Prostate gland (tissue), 2 donors: ENCODE measurements at places on chromosomes 4 and X. TPM values are rescaled to one million over a fixed set of nuclear protein-coding genes. Genes with fewer than 3 reads are reported as not detected.

ZMAT1 gene
- 7.3 TPM for total RNA-seq

GRCh38 chr4:144645631-144646522, at the start of gene HHIP:
Gene HHIP (plus strand): TSS chr4:144646156. CDS start chr4:144646676, 520 bp downstream.
- no peak for DNase-seq

DNA sequence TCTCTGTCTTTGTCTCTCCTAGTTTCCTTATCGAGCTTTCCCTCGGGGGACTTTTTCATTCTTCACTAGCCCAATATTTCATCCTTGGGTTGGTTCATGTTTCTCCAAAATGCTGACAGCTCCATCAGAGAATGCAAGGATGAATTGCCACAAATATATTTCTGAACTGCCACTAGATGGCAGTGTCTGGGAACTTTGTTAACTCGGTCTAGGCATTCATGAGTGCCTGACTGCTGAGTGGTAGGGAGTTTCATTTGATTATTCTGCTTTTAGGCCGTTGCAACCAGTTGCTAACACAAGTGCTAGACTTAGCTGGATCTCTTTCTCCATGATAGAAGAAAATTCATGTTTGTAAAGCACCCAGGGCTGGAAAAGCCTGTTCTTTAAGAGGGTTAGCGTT, 73.5 kb upstream of the RAP2C start:
- peak; percentile 6 for DNase-seq

DNA sequence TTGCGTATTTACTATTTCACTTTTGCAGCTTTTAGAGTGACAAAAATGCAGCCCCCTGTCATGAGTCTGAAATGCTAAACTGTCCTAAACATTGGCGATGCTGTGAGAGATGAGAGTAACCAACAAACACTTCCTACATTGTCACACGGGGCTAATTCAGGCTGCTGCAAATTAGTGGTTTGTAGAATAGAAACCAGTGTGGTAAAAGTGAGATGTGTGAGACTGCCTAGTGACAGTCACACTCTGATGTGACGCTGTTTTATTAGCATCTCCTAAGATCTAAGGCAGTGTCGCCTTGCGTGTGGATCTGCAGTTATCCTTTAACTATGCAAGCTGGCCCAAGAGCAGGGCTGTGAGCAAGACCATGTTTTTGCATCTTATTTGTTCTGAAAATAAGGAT, 800.2 kb upstream of the TENM3 start:
- DNase-seq: no peak

DNA sequence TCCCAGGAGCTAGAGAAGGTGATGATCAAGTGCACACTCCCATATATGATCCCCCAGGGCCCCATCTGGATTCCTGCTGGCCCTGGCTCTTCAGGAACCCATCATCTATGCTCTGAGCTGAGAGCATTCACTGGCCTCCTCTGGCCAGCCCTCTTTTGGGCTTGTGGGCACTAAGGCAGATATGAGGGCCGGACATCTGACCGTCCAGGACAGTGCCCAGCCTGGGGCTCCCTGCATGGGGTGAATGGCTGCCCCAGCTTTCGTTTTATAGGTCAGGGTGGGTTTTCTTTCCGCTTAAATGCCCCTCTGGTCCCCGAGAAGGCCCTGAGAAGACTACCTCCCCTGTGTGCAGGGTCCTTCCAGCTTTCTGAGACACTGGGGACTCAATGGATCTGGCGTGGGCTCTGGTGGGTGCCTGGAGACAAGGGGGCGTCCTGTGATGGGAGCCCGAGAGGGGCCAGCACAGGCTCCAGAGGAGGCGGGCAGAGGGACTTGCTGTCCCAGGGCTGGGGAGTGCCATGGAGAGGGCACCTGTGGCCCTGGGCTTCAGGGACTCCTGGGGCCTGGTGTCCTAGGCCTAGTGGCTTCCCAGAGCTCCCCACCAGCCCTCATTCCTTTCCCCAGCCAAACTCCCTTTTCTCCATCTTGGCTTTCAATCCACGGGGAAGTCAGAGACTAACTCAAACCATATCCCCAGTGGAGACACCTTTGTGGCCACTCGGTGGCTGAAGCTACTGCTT, 39.5 kb upstream of the GRPEL1 start:
- DNase-seq: no peak

SOWAHD gene
- 13.9 TPM for total RNA-seq

GRCh38 chr4:120000591-120001296, 65.9 kb downstream of the MAD2L1 start:
- DNase-seq: no peak

GRCh38 chr4:160375772-160376452, 1273.0 kb downstream of the RAPGEF2 start:
- DNase-seq: no peak

GRCh38 chrX:53047228-53047627, 1.4 kb upstream of the GPR173 start:
- DNase-seq: no peak

PNMA6A gene
- total RNA-seq: 5.1 TPM

KLHL2 gene
- total RNA-seq: 22.2 TPM

GRCh38 chr4:173242466-173243250, 74.0 kb downstream of the GALNT7 start:
- no peak for DNase-seq

DNA sequence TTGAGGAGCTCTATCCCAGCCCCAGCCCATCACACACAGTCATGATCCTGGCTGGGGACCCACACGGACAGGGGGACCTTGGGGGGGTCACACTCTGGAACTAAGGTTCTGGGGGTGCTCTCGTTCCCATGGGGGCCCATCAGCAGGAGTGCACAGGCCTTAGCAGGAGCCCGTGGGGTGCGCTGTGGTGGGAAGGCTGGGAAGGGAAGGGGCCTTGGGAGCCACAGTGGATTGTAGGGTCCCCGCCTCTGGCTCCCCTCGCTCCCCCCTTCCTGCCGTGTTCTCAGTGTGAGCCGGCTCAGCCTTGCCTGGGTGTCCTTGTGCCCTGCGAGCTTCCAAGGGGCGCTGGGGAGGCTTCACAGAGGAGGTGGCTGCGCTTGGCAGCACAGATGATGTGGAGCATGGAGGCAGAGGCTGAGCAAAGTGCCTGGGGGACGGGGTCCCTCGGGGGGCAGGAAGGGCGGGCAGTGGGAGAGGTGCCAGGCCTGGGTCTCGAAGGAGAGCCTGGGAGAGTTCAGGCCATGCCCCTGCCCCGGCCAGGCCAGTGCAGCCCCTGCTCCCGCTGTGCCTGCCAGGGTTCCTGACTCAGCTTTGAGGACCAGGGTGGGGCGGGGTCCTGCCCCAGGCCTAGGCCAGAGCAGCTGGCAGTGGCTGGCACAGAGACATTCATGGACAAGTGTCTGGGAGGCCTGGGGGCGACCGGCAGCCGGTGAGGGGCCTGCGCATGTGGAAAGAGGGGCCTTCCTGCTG, 5.5 kb upstream of the HGFAC start:
- DNase-seq: no peak

GRCh38 chrX:152876931-152877840, 20.7 kb upstream of the ZNF185 start:
- DNase-seq: no peak

DNA sequence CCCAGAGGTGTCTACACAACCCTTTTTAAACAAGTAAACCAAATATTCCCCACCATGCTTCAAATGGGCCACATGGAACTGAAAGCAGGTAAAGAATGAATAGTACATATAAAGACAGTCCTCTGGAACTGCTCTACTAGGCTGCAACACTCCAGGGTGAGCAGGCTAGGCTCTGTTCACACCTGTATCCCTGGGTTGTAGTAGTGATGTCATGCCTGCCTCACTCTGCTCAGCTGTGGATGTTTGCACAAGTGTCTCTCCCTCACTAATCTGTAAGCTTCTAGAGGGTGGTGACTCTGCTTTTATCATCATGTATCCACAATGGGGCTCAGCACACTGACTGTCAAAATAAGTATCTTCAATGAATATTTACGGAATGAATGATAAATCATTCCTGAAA, 20.4 kb downstream of the LEF1 start:
- DNase-seq: no peak

DNA sequence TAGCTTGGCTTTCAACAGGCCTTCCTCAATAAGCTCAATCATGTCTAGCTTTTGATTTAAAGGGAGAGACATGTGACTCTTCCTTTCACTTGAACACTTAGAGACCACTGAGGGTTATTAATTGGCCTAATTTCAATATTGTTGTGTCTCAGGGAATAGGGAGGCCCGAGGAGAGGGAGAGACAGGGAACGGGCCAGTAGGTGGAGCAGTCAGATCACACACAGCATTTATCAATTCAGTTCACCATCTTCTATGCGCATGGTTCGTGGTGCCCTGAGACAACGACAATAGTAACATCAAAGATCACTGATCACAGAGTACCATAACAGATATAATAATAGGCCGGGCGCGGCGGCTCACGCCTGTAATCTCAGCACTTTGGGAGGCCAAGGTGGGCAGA, 17.8 kb downstream of the ZNF81 start:
- DNase-seq: peak; percentile 6

GABRB1 gene
- total RNA-seq: not detected

DNA sequence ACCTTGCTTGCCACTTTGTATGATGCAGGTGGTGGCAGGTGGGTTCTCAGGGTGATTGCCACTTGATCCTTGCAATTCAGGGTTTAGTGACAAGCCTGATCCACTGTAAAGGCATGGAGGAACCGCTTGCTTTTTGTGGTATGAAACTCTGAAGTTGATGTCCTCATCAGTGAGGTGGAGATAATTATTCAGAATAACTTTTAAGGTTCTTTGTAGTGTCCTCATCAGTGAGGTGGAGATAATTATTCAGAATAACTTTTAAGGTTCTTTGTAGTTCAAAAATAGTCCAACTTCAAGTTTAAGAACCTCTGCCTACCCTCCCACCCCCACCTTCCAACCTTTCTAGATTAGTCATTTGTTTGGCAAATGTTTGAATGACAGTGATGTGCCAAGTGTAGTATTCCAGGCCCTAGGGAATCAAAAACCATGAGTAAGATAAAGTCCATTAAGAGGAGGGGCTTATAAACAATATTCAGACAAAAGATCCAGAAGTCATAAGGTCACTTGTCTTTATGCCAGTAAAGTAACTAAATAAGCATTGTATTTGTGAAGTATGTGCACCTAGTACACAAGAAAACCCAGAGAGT, 51.2 kb downstream of the DCUN1D4 start:
- no peak for DNase-seq

- DNase-seq: peak; percentile 17
Observed at GRCh38 chrX:49884290-49884862, 5.1 kb downstream of the USP27X start.

- no peak for DNase-seq
Observed at GRCh38 chrX:150773634-150774033, 80.4 kb downstream of the MTMR1 start.

DNA sequence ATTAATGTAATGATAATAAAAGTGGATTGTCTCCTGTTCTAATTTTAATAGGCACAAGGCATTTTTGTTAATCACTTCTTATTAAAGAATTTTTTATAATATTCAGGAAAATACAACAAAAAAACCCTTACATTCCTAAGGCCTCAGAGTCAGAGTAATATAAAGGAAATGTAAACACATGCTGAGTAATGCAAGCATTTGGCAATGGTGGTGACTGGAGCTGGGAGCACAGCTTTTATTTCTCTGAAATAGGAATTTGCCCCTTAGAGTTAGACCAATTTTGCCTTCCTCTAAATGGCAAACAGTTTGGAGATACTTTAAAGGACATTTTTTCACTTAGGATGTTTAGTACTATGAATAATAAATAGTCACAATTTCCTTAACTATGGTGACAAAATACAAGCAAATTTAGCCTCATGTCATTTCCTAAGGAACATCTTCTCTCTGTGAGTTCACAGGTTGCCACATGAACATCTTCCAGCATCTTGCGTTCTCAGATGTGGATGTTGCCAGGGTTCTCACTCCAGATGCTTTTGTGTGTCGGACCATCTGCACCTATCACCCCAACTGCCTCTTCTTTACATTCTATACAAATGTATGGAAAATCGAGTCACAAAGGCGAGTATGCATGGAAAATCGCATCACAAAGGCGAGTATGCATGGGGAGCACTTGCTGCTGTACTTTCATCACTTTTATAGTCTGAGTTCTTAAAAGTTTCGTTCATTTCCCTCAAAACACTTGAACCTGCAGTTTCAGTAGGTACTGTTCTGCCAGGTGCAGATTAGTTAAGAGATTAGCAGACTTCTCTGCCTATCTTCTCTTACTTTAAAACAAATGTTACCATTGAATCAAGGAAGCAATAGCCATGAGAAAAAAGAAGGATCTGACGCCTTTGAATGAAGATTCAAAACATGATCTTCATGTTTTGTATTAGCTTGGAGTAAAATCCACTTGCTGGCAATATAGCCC, 15.9 kb upstream of the F11 start:
- DNase-seq: no peak

NUDT10 gene
- total RNA-seq: 14.2 TPM

SMAD1 gene
- 21.5 TPM for total RNA-seq

NOCT gene
- total RNA-seq: 11.4 TPM

DNA sequence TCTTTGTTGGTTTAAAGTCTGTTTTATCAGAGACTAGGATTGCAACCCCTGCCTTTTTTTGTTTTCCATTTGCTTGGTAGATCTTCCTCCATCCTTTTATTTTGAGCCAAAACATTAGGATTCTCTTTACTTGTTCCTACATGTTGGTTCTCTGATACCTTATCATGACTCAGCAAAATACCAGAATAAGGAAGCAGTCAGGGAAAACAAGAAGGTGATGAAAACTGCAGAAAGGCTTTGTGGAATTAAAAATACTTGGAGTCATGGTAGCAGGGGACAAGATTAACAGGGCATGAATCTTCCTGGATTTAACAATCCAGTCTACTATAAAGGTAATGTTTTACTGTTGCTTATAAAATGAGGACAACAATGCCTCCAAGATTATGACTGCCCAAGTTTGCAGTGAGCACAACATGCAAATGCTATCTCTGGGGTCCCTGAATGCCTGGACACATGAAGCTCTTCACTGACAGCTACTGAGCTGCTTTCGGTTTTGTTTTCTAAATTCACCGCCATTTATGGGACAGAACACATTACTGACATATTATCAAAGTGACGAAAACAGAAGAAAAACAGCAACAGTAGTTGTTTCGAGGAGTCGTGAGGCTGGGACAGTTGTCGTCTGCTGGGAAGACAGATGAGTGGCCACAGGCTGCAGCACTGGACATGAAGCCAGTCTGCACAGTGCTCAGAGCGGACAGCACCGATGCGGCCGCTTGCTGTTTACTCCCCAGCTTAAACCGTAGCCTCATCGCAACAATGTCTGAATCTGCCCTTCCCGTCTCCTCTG, 174.5 kb upstream of the DKK2 start:
- DNase-seq: no peak

GRCh38 chrX:105872941-105873340, 50.6 kb downstream of the NRK start:
- no peak for DNase-seq

GRCh38 chrX:10089378-10089795, 67.4 kb upstream of the CLCN4 start:
- no peak for DNase-seq

- no peak for DNase-seq
Observed at GRCh38 chrX:41970419-41970818, 47.1 kb upstream of the CASK start.
